Esophagus squamous epithelium (tissue), 5 donors: ENCODE measurements at places on chromosomes 3 and 15.

DNA sequence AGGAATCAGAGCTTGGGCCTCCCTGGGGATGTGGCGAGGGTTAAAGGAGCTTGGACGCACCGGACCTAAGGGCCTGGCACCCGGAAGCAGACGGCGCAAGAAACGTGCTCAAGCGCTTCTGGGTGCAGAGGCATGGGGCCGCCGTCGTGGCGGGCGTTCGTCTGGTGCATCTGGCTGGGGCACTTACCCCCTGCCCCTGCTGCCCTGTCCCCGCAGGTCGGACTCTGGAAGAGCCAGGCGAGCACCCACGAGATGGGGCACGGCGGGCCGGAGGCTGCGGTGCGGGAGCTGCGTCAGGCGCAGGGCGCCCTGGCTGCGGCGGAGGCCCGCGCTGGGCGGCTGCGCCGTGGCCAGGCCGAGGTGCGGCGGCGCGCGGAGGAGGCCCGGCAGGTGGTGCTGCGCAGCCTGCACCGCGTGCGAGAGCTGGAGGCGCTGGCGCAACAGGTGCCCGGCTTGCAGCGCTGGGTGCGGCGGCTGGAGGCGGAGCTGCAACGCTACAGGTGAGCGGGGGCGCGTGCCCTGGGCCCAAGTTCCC is 2.5 kb downstream of the EFCC1 start:
- no peak for DNase-seq

- DNase-seq: no peak
Measured at GRCh38 chr3:101888653-101889052, 39.3 kb downstream of the NFKBIZ start.

DNA sequence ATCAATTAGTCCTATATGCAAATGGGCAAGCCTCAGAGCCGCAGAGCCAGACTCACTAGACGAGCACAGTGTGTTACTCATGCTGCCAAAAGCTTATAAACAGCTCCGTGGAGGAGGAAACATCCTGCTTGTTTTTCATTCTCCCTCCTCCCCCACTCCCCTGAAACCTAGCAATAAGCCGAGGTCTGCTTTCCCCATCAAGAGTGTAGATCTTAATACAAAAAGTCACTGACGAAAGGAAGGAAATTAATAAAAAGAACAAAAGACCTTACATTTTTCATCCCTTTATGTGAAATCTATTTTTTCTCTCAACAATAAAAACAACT is 88.5 kb downstream of the XXYLT1 start:
- no peak for DNase-seq

GRCh38 chr3:135532021-135532420 is 433.5 kb upstream of the PPP2R3A start:
- no peak for DNase-seq

GRCh38 chr15:98896802-98897732 is 110.5 kb downstream of the PGPEP1L start:
- no peak for DNase-seq

- no peak for DNase-seq
Measured at GRCh38 chr3:135834465-135834864, 131.1 kb upstream of the PPP2R3A start.
